ENCODE measurements at places on chromosomes 3 and 15.

DNA sequence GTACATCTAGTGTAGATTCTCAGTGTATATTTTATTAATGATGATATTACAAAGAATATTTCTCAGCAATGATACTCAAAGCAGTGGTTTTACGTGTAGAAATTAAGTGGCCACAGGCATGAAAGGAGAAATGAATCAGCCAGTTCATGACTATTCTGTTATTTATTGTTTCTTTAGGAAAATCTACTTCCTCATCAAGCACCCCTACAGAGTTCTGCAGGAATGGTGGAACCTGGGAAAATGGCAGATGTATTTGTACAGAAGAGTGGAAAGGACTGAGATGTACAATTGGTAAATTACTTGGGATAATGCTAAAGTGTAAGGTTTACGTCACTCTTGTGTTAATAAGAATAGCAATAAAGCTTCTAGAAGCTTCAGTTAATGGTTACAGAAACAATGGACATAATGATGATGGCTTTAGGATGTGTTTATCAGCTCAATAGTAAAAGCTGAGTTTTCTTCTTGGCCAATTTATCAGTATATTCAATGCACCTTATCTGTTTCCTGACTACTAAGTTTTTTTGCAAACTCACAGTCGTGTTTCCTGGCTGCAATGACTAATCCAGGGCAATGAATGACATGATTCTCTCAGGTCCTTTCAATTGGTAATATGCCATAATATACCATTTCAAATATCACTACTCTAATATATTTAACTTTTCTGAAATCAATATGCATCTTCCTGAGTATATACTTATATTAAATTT lies 20.2 kb downstream of the ADGRG7 start:
- DNase-seq: no peak

GRCh38 chr3:31117854-31118253 lies 223.4 kb upstream of the GADL1 start:
- no peak for DNase-seq

DNA sequence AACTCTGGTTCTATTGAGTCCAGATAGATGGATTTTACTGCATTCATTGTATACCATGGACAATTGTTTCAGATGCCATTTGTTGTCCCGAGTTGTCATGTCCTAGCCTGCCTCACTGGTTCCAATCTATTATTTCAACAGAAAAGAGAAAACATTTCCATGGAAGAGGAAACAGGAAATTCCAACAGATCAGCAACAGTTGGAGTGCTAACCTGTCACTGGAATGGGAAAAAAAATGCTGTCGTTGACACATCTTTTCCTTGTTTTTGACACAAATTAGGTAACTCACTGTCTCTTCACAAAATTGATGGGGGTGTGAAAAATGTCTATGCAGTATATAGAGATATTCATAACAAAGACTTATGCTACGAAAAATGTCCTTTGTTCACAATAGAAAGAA lies 432.0 kb upstream of the TBL1XR1 start:
- DNase-seq: no peak

DNA sequence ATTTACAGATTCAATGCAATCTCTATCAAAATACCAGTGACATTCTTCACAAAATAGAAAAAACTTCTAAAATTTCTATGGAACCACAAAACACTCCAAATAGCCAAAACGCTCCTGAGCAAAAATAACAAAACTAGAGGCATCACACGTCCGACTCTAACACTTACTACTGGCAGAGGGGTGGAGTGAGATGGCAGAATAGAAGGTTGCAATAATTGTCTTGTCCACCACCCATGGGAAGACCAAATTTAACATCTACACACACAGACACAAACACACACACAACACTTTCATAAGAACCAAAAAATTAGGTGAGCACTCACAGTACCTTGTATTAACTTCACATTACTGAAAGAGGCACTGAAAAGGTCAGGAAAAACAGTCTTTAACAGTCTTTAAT lies 21.3 kb upstream of the KPNA4 start:
- no peak for DNase-seq

GRCh38 chr3:58994746-58995330 lies 55.0 kb downstream of the CFAP20DC start:
- peak; percentile 52 for DNase-seq

- peak; percentile 50 for DNase-seq
These were observed 261.6 kb upstream of the LMCD1 start for GRCh38 chr3:8239718-8240695.

- no peak for DNase-seq
These were observed 494.5 kb downstream of the RBMS3 start for GRCh38 chr3:29775340-29775739.

DNA sequence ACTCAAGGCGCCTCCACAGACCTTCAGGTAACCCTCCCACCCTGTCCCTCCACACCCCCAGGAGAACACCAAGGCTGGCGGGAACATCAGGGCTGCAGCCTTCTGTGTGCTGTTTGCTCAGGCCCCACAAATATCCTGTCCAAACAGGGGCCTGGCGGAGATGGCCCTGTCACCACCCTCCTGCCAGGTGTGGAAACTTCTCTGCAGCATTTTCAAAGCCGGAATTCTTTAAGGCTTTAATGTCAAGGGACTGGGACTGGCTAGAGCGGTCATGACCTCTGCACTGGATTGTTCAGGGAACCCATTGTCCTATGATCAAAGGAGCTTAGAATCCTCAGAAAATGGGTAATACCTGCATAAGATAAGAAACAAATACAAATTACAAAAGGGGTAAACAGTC lies 46.6 kb downstream of the FBLN2 start:
- no peak for DNase-seq

GRCh38 chr3:146470425-146470990 lies 1.1 kb upstream of the PLSCR2 start:
- DNase-seq: no peak

- DNase-seq: no peak
These were observed 51.1 kb downstream of the STRIT1 start for GRCh38 chr3:155242342-155242741.

DNA sequence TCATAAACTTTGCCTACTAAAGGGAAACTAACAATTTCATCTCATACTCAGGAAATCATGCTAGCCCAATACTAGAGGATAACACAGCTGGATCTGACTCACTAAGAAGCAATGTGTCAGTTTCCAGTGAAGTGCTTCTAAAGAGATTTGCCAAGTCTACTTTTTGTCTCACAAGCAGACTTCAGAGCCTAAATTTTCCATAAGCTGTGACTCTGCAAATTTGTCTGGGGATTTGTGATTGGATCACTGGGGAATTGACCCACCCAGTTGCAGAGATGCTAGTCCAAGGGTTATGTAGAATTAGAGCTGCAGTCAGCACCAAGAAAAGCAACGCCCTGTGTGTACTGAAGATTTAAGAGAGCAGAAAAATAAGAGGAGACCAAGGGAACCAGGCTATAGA lies 647.1 kb downstream of the NTRK3 start:
- no peak for DNase-seq

DNA sequence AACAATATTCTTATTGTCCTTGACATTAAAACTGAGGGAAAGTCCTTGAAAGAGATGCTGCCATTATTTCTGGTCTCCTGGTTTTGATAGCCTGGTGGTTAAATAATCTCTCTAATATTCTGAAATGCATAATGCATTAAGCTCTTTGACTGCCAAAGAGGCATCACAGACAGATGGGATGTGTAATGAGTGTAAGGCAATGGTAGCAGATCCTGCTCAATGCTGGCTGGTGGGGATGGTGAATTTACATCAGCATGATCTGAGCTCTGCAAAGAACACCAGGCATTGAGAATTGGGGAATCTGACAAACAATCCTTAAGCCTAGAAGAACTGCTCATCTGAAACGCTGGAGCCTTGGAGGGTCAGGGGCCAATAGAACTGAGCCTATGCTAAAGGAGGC lies 528.6 kb upstream of the LMCD1 start:
- no peak for DNase-seq

Data from SK-N-SH (cell line).